COR-L47 (cell line): ENCODE measurements at places on chromosomes 2 and 18.
A peak's percentile ranks its signal among the peaks of the same experiment; 100 is the strongest.

GRCh38 chr18:46281185-46282176 lies 177.3 kb downstream of the HAUS1 start:
- DNase-seq: peak; percentile 67

DNA sequence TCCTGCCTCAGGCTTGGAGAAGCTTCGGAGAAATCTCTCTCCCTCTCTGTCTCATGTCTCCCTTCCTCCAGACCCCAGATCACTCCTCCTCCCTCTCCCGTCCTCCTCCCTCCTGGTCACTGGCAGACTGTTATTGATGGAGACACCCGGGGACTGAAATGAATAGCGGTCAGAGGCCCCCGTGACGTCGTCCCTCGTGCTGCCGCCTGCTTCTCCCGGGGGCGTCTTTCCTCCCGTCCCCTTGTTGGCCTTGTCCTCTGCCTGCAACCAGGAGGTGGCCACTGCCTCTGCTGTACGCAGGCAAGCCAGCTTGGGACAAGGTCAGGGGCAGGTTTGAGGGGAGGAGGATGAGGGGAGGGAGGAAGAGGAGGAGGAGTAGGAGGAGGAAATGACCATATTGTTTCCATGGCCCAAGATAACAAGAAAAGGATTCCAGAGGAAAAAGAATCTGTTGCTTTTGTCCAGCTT lies 78.2 kb downstream of the CELF4 start:
- no peak for DNase-seq

DNA sequence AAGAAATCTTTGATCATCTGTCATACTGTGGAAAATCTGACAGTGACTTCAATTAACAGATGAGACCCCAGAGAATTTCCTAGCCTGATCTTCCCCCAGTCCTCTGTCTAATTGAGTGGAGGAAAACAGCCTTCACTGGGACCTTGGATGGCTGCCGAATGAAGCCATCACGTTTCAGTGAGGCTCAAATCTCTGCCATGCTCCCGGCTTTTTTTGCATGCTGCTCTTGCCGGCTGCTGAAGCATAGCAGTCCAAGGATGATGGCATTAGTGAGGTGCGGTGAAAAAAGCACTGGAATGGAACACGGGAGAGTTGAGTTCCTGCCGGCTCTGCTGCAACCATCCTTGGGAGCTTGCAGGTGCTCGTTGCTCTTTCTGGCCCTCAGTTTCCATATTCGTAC lies 430.5 kb downstream of the SLC4A3 start:
- no peak for DNase-seq

DNA sequence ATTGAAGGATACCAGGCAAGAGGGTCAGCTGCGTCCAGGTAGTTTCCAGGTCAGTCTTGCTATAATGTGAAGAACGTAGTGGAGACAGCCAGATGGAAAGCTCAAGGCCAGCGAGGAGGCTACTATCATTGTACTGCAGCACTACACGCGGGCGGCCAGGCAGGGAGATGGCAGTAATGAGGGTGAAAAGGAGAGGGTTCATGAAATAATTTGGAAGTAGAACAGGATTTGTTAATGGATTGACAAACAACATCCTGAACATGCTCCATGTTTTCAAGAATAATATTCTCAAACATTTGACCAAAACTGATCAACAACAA lies 17.1 kb downstream of the SPIRE1 start:
- no peak for DNase-seq

DNA sequence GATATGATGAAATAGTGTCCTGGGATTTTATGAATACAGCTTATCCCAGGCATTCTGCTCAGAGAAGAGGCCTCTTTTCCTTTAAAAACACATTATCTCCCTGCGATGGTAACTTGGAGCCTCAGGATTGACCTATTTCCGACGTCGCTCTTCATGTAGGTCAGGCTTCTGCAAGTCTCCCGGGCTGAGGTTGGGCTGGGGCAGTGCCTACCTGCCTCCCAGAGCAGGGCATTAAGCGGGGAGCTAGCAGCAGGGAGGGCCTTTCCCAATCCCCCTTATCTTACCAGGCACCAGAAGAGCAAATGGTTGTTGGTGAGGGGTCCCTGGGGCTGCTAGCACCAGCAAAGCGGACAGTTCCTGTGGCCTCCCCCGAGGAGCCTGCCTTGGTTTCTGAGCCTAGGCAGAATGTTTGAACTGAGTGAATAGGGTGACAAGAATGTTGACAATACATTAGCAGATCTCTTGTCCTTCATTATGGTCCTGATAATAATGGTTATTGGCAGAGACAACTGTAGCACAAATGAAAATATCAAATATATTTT lies 60.2 kb downstream of the TRPM8 start:
- DNase-seq: no peak
